Activated T-helper 1 cell treated with anti-CD3 and anti-CD28 coated beads, Interleukin-2, amount 50 U/mL, for 16 hours (primary cell): ENCODE measurements at places on chromosomes 12 and 14.

DNA sequence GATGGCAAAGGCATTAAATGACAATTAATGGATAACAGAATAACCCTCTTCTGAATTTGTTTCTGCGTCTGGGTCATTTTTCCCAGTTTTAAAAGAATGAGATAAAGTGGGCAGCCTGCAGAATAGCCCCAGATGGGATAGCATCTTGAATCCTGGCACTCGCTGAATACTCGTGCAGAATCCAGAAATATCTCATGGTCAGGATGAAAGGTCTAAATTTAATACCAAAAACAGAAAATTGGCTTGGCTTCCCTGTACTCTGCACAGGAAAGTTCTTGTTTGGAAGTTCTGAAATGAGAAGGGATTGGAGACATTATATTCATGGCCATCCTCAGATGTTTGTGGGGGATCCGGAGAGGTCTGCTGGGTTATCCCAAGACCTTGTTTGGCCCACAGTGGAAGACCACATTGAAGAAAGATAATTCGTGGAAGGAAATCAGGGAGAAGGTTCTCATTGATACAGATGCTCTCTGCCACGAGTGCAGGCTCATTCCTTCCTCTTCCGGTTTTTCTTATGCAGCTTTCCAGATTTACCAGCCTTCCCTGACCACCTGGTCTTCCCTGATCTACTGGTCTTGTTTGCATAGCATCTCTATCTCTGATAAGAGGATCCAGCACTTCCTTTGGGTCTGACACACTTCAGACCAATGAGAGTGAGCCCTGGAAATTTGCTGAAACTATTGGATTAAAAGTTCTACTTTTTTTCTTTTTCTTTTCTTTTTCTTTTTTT lies 6.0 kb upstream of the IFT81 start:
- DNase-seq: no peak

- no peak for DNase-seq
These were observed 208.6 kb downstream of the SLC38A4 start for GRCh38 chr12:46617167-46617566.

- no peak for DNase-seq
These were observed 75.5 kb upstream of the RBM19 start for GRCh38 chr12:114041590-114041989.

GRCh38 chr12:124689631-124690030 lies 122.2 kb upstream of the NCOR2 start:
- no peak for DNase-seq

GRCh38 chr14:94636744-94637412 lies 24.7 kb downstream of the SERPINA3 start:
- no peak for DNase-seq

DNA sequence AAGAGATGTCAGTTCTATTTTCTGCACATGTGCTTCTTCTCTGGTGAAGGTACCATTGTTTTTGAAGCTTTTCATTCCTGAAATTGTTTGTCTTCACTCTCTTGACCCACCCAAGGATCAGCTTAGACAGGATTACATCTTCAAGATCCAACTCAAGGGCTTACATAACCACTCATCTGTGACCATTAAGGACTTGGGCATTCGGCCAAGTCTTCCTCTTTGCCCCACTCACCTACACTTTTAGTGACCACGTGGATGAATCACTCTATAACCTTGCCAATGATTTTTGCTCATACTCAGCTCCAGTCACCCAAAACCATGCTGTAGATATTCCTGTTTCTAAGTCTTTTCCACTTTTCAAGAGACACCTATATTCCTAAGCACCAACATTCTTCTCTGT lies 36.5 kb upstream of the SSTR1 start:
- DNase-seq: no peak

- no peak for DNase-seq
These were observed 479.4 kb downstream of the VRK1 start for GRCh38 chr14:97276573-97276972.

DNA sequence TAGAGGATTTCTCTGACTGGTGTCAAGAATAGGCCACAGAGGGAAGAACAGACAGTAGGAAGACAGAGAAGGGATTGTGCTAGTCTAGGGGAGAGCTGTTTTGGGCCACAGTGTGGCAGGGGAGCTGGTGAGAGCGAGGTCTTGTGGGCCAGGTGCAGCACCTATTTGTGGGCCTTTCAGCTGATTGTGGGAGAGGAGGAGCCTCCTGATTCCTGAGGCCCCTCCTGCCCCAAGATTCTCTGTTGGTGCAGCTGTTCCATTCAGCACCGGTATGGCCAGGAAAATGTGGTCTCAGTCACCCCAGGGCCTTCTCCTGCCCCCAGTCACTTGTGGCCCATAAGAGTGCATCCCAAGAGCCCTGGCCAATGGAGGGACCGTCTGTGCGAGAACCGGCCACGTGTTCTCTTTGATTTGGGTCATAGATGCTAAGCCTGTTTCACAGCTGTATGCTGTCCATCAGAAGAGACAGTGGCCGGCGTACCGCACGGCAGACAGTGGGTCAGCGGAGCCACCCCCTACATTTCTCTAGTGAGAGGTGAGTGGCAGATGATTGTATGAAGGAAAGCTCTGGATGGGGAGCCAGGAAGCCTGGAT lies 27.7 kb downstream of the TPCN1 start:
- DNase-seq: no peak

DNA sequence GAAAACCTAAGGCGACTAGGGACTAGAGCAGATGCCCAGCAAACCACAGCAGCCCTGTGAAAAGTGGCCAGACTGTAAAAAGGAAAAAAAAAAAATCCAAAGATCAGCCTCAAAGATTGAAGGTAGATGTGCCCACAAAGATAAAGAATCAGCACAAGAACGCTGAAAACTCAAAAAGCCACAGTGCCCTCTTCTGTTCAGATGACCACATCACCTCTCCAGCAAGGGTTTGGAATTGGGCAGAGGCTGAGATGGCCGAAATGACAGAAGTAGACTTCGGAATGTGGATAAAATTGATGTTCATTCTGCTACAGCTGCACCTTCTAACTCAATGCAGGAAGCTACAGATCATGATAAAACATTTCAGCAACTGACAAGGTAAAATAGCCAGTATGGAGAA lies 154.4 kb downstream of the GPHN start:
- no peak for DNase-seq

GRCh38 chr14:54003064-54003463 lies 46.4 kb upstream of the BMP4 start:
- DNase-seq: no peak

DNA sequence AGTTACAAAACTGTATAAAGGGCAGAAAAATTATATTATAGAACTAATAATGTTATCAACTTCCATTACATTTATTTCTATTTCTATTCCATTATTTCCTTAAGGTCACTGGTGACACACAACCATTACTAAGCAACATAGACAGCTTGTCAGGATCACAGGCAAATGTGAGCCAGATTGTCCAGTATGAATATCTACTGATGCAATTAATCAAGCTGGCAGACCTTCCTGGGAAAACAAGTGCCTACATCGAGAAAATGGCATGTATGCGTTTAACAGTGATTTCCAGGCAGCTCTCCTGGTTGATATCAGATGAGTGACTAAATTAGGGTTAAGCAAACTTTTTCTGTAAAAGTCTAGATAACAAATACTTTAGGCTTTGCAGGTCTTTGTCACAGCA lies 36.9 kb upstream of the TSPAN8 start:
- DNase-seq: no peak

GRCh38 chr12:91920741-91921140 lies 224.9 kb downstream of the BTG1 start:
- no peak for DNase-seq

DNA sequence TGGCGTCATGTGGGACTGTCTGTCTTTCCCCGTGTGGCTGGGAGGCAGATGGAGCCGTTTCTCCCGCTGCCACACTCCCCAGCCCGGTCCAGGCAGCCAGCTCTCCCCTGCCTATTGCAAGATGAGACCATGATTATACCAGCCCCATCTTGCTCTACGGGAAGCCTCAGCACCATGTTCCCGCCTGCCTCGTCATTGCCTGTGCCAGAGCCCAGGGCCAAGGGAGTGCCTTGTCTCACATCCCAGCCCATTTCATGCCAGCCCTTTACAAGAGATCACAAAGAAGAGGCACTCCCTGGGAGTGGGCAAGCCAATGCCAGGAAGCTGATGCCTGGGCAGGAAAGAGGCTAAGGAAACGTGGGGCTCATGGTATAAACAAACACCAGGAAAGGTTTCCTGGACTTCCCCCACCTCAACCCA lies 23.9 kb downstream of the GPR68 start:
- DNase-seq: no peak

DNA sequence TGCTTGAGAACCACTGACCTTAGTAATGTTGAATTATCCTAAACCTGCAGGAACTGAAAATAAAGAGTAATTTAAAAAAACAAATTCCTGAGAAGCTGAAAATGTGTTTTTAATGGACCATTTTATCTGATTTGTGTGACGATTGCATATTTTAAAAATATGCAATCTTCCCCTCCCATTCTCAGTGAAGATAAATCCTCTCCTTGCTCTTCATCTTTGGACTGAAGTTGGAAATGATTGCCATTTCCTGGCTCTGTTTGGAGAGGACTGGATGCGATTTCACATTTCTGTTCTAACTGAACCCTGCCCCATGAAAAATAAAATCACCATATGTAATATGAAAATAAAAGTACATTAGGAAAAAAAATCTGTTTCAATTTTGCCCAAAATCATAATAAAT lies 216.3 kb downstream of the SLC6A15 start:
- no peak for DNase-seq

GRCh38 chr14:23517650-23518326 lies 33.8 kb downstream of the ZFHX2 start:
- no peak for DNase-seq

DNA sequence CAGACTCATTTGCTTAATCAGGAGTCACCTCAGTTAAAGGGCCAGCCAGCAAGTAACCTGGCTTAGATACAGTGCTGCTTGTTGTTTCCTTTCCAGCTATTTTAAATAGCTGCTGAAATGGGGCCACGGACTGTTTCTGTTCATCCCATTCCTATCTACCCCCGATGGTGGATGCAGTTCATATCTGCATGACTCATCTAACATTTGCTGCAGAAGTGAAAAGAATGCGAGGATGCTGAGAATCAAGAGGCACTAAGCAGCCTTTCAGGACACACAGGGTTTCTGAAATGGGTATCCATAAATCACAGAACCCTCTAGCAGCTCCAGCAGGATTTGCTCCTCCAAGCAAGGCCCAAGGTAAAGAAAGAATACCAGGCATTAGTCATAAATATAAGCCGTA lies 60.2 kb upstream of the RTRAF start:
- no peak for DNase-seq

DNA sequence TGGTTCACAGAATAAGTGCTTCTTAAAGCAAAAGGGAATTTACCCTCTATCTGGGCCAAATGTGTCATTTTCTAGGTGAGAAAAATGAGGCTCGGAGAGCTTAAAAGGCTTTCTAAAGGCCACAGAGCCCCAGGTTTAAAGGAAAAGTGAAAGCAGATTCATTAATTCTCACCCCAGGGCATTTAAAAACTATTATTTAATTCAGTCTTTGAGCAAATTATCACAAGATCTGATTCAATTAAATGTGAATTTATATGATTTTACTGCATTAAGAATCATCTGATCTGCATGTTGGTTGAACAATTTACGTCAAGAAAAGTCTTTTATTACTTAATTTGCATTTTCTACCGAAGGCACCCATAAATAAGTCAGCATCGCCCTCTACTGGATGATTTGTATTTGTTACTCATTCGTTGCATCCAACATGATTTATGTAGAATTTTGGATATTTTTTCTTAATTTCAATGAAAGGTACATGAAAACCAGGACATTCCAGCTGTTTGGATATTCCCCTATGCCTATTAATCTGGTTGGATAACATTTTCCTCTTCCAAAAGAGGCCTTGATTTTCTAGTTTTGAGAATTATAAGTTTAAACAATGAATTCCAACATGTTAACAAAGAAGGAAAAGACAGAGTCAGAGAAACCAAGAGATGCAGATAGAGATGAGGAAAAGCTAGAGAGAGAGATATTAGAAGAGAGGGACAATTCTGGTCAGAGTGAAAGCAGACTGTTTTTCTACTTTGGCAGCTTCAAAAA lies 19.1 kb upstream of the DHRS7 start:
- no peak for DNase-seq

DNA sequence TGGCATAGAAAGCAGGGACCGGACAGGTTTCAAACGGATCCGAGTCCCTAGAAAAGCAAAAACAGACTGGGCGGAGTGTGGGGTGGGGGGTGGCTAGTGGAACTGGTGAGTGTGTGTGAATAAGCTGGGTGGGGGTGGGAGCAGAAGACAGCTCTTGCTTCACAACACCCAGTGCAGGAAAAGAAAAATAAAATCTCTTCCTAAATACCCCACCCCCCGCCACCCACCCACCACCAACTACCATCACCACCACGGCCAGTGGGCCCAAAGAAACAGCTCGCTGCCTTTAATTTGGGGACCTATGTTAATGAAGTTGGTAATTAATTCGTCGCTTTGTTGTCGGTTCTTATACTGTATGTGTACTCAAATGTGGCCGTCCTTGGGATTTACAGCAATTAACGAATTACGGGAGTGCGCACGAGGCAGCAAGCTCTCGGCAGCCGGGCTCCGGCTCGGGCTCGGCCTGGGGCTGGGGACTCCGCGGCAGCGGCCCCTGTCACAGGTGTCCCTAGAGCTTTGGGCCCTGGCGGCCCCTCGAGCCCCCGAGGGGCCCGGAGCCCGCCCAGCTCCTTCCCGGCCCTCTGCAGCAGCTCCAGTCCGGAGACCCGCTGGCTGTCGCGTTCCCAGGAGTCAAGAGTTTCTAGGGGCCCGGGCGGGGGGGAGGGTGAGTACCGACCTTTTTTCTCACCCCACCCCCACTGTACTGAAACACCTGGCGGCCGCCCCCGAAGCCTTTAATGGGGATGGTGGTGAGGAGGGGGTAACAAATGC lies 1.5 kb upstream of the OTX2 start:
- DNase-seq: no peak

DNA sequence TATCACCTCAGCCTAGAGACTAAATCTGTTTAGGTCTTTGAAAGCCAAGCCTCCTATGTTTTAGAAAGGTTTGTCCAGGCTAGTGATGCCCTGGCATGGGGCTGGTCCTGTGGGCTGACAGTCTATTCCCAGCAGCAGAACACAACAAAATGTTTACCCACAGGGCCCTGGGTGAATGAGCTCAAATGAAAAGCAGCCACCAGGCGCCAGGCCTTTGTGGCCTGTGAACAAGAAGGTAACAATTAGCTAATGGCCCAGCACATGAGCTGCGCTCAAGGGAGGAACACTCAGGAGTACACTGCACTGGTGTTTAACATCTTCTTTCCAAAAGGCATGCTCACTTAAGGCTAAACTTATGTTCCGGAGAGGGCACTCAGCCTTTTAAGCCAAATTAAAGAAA lies 202.2 kb downstream of the MON2 start:
- no peak for DNase-seq

- no peak for DNase-seq
These were observed 88.3 kb downstream of the RPS29 start for GRCh38 chr14:49497725-49498348.

DNA sequence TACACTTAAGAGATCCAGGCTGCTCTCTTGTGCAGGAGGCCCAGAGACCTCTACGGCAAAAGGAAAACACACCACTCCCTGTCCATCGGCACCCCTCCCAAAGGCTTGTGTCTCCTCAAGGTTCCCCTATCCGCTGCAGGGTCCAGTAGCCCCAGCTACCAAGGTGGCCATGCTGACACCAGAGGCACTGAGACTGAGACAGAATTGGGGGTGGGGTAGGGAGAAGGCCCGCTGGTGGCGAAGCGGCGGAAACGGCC lies 590 bp downstream of the DDIT3 start:
- DNase-seq: no peak

- DNase-seq: no peak
These were observed 442.7 kb downstream of the BTG1 start for GRCh38 chr12:91702843-91703425.
